Stimulated activated CD8-positive, alpha-beta memory T cell treated with anti-CD3 and anti-CD28 coated beads, Interleukin-4, amount 100 ng/mL, for 1 hour (primary cell): ENCODE measurements at places on chromosomes 11 and 22.

GRCh38 chr11:103633068-103633788 lies 403.2 kb upstream of the DDI1 start:
- DNase-seq: no peak

DNA sequence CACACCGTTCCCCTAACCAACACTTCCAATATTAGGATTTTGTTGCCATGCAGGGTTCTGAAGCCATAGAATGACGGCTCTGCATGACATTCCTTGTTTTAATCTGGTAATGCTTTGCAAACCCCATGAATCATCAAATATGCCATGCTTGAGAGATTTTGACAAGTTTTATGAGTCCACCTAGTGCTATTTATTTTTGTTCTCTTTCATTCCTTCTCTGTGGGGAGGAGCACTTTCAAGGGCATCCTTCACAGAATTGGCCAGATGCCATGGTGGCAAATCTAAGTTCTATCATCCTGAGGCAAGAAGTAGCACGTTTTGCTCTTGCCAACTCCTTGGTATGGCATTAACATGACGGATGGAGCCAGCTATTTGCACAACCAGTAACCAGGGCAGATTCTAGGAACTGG lies 268.4 kb downstream of the FAM76B start:
- DNase-seq: no peak

GRCh38 chr11:69662021-69662698 lies 13.0 kb downstream of the LTO1 start:
- DNase-seq: no peak

- no peak for DNase-seq
Observed at GRCh38 chr22:36902143-36902926, 11.1 kb upstream of the CSF2RB start.

DNA sequence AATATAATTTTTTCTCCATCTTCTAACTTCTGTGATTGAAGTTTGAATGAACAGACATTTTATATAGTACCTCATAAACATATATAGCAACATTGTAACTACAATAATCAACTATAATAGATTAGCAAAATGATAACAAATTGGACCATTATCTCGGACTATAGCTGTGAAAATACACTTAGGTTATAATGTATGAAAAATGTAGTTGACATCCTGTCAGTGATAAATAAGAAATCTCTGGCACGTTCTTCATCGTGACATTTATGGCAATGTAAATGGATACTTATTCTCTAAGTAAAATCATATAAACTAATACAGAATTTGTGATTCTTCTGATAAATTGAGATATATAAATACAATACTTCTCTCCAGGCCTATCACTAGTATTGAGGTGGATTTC lies 333.3 kb downstream of the GUCY1A2 start:
- DNase-seq: no peak

DNA sequence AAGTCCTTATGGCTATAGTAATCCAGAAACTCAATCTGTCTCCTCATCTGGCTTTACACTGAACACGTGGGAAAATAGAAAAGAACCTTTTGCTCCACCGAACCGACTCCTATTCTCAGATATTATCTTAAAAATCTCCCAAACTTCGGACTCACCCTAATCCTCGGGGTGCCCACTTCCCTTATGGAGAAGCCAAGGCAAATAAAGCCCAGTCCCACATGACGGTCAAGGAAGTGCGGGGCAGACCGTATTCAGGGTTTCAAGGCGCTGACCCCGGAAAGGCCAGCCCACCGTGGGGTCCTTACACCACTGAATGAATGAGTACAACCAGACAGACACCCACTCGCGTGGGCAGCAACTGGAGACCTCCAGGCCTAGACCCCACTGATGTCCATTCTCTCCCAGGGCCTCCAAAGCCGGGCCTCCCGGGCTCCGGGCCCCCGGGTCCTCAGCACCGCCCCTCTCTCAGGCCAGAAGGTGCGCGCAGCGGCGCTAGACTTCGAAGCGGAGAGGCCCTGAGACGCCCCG lies 489 bp downstream of the NUP98 start:
- DNase-seq: no peak

DNA sequence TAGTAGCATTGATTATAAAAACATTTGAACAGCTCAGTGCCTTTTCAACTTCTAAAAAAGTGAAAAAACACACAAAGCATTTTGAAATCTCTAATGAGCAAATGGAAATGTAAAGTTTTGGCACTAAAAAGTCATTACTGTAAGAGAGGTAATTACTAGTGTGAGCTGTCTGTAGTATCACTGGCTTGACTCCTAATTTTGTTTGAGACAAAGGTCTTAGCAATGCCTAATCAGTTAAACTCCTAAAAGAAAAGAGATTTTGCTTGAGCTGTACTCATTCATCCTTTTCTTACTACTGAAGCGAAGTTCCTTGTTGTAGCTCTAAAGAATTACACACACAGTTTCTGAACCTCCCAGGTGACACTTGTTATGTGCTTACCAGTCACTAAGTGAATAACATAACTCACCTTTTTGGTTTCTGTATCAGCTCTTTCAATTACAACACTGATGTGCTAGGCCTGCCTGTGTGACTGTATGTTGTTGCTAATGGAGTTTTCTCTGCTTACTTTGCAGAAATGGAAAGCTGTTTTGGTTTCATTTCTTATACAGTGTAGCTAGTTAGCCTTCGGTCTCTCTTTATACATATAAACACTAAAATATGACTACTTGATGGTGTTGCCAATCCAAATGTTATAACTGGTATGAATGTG lies 924.4 kb upstream of the TENM4 start:
- DNase-seq: no peak

GRCh38 chr11:94149431-94150017 lies 20.9 kb downstream of the PANX1 start:
- DNase-seq: no peak

- no peak for DNase-seq
Observed at GRCh38 chr11:44589301-44589700, 23.8 kb downstream of the CD82 start.
